Caudate nucleus (tissue), 63 donors: ENCODE measurements at places on chromosomes 1 and 21.

- DNase-seq, result no peak
Observed at GRCh38 chr1:6599141-6599975, 3.3 kb downstream of the KLHL21 start.

GRCh38 chr1:46298387-46298786 is 5.0 kb downstream of the LRRC41 start:
- DNase-seq, result no peak

- DNase-seq, result no peak
Observed at GRCh38 chr1:208538587-208538986, 294.4 kb upstream of the PLXNA2 start.

DNA sequence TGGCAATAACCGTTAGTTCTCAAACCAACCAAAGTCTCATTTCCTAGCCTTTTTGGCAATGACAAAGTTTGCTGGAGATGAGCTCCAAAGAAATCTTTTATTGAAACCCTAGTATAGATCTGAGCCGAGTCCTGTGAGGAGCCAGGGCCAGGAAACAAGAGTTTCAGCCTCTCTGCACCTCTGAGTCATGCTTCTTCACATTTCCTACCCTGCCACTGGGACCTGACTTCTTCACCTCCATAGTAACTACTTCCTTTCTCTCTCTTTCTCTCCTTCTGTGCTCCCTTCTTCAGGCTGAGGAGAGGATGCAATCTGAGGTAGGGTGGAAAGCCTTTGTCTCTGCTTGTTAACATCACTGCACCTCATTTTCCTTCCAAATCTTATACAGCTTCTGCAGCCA is 38.7 kb upstream of the IPO9 start:
- DNase-seq, result no peak
